Fibroblast of upper back skin (primary cell): ENCODE measurements at places on chromosomes 13 and 19.

DNA sequence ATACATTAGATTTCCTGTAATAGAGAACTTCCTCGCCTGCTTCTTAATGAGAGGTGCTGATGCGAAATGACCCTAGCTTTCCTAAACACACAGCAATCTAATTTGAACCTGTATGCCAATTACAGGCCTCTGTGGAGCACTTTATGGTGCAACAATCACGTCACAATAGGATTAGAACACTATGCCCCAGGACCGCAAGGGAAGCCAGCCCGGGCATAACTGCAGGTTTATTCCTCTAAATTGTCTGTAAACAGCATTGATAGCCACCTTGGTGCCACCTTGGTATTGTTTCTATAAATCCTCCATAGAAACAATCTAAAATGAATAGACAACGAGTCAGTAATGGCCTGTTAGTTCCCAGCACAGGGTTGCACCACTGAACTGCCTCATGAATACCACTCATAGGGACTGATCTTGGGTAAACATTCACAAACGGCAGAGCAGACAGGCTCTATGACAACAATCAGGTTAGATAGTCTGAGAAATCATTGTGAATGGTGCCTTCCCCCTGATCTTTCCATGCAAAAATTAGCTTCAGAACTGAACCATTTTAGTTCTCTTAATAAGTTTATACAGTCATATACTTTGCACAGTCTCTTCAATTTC lies 182.5 kb upstream of the OBI1 start:
- DNase-seq, result no peak

DNA sequence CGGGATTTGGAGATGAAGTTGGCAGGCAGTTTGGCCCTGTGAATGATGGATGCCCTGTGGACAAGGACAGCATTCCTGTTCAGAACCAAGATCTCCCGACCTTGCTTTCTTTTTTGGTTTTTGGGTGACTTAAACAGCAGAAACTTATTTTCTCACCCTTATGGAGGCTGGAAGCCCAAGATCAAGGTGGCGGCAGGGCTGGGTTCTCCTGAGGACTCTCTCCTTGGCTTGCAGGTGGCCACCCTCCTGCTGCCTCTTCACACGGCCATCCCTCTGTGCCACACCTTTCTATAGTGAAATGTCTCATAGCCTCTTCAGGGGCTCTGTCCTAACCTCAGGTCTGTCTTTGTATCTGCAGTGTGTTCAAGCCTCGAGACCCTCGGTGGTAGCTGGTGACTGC lies 14.0 kb downstream of the ZNF333 start:
- DNase-seq, result no peak

GRCh38 chr13:113166266-113166665 lies 7.8 kb downstream of the PROZ start:
- DNase-seq, result no peak

- no peak for DNase-seq
Observed at GRCh38 chr19:28880735-28881401, 332.1 kb downstream of the UQCRFS1 start.

DNA sequence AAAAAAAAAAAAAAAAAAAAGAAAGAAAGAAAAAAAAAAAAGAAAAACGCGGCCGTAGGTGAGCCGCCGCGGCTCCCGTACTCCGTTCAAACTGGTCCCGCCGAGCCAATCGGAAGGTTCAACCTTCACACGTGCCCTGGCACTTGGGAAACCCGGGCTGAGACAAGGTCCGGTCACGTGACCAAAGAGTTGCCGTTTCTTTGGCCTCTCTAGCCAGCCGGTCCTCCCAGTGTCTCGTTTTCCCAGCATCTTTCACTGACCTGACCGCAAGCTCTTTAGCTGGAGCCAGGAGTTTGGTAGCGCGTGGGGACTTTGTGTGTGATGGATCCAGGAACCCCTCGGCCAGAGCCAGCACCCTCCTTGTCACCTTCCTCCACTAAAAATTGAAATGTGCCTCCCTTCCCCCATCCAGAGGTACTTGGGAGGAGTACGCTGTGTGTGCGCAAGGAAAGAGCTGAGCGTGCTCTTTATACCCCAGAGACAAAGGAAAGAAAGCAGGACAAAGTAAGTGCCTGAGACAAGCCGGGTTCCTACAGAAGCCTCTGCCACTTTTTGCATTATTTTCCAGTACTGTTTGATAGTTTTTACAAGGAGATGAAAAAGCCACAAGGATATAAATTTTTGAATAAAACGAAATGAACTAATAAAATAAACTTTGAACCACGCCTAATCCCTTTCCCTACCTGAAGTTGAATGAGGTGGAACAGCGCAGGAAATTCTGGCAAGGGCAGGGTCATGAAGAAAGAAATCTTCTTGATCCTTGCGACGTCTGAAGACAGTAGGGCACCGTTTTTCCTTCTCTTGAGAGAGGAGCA lies 959 bp downstream of the TNPO2 start:
- peak; percentile 99 for DNase-seq

GRCh38 chr19:56167064-56167578 lies 8.7 kb upstream of the GALP start:
- no peak for DNase-seq

DNA sequence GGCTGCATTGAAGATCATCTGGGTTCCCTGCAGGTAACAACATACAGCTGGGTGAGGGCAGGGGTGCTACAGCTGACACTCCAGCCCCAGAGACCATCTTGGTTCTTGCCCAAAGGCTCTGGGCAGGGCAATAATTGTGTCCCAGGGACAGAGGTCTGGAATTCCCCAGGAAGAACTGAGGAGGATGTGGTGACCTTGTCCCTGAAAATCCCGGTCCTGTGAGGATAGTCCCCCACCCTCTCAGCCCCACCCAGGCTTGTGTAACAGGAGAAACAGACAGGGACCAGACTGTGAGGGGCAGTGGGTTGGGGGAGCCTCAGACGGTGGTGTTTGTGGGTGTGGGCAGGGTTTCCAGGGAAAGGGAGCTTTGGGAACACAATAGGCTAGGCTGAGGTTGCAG lies 63.5 kb downstream of the COLGALT1 start:
- DNase-seq, result no peak

DNA sequence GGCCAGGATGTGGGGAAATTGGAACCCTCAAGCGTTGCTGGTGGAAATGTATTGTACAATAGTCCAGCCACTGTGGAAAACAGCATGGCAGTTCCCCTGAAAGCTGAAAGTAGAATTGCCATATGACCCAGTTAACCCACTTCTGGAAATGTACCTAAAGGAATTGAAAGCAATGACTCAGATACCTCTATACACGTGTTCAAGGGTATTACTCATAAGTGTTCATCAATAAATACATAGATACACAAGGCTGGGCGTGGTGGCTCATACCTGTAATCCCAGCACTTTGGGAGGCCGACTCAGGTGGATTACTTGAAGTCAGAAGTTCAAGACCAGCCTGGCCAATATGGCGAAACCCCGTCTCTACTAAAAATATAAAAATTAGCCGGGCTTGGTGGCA lies 71.9 kb upstream of the IRS2 start:
- no peak for DNase-seq

- DNase-seq, result no peak
Observed at GRCh38 chr13:110607675-110608224, 7.6 kb upstream of the NAXD start.

DNA sequence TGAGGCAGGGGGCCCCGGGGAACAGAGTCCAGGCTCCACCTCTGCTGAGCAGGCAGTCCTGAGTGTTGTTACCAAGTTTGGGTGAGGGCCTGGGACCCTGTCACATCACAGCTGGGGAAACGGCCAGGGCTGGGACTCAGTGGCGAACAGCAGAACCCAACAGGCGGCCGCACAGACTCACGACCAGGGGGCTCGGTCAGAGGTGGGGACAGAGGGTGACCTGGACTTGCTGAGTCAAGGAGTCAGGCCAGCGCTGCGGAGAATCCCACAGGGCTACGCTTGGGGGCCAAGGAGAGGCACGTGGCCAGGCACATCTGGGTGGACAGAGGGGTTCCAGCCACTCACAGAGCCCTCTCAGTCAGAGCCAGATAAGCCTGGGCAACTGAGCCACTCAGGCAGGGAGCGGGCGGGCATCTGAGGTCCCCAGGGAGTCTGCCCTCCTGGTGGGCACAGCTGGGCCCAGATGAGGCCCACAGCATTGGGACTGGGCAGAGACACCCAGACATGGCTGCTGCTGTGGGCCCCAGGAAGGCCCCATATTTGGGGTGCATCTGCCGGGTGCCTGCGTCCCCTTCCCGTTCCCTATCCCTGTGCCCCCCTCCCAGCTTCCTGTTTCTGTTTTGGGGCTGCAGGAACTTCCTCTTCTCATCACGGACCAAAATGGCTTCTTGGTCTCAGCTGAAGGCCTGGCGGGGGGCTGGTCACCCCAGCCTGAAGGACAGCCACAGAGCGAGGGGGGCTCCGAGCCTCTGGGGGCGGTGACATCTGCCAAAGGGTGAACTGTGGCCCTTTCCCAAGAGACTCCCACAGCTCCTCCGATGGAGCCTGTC lies 34.0 kb downstream of the CEBPA start:
- DNase-seq, result no peak

GRCh38 chr19:21655540-21656126 lies 111.7 kb downstream of the ZNF100 start:
- no peak for DNase-seq

- DNase-seq, result peak; percentile 25
Observed at GRCh38 chr19:35641515-35642151, at the start of gene ETV2. Gene ETV2, plus strand, starts transcription at chr19:35641745. Its CDS starts 716 bp downstream, at chr19:35642461.

DNA sequence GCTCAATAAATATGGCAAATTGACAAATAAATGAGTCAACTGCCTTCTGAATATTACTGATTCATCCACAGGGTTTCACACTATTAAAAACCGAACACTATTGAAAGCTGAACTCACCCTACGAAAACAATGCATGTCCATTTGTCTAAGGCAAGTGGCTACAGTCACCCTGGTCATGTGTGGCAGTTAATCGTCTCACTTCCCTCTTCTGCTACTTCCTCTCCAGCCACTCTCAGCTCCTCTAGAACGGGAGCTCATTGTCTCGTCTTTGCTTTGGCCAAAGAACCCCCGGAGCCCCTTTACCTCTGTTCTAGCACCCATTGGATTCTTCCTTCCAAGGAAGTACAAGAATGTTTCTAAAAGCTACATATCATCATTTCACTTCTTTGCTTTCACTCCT lies 74.4 kb upstream of the ZNF599 start:
- DNase-seq, result no peak

- no peak for DNase-seq
Observed at GRCh38 chr13:72952529-72953141, 106.2 kb upstream of the KLF5 start.

DNA sequence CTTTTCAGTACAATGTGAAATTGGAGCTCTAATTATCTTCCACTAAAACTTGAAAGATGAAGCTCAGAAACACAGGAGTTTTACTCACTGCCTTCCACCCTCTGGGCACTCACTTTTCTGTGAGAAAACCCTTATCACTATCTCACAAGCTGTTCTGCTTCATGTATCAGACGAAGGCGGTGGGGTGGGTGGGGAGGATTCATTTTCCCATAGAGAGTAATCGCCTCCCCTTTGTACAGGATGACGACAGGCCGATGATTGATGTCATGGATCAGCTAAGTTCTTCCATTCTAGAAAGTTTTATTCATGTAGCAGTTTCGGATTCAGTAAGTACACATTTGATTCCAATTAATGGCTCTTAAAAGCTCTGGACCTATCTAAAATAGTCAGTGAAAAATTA lies 139.9 kb downstream of the ZAR1L start:
- peak; percentile 42 for DNase-seq

GRCh38 chr19:11007962-11008532 lies 47.2 kb downstream of the SMARCA4 start:
- no peak for DNase-seq

- no peak for DNase-seq
Observed at GRCh38 chr19:37899966-37900365, 6.4 kb downstream of the WDR87 start.

DNA sequence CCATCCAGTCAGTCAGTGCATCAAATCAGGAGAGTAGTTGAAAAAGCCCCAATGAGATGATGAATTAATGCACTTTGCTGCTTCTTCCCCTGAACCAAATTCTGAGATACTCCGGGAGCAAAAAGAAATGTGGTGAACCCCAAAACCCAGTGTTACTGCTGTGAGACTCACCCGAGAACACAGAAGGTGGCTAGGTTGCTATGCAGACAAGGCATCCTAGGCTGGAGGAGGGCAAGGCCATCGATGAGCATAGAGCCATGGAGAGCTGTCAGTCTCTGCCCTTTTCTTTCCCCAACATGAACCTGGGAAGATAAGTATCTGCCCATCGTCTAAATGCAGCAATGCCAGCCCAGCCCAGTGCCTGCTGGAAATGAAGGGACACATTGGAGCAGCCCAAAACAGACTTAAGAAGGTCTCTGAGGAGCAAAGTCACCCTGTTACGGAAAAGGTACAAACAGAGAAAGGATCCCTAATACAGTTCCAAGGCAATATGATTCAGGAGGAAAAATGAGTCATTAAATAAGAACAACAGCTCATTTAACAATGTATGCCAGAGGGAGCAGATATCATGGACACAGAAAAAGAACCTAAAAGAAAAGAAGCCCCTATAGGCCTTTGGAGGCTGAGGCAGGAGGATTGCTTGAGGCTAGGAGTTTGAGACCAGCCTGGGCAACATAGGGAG lies 272.0 kb downstream of the FOXO1 start:
- no peak for DNase-seq

DNA sequence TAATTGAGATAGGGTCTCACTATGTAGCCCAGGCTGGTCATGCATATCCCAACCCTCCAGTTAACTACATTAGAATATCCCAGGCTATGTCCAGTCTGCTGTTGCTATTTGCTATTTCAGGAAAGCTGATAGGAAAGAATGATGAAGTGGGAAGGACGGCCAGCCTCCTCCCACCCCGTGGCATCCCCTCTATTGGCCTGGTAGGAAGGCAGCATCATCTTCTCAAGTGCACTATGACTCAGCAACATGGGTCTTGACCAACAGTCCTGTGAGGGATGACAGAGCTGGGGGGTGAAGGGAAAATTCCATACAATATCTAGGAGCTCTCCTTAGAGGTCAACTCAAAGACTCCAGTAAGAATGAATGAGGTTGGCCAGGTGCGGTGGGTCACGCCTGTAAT lies 48.0 kb upstream of the ABCC4 start:
- DNase-seq, result no peak

GRCh38 chr19:29917911-29918310 lies 24.1 kb upstream of the URI1 start:
- no peak for DNase-seq
